ENCODE measurements at places on chromosomes 16 and 17.

- no peak for DNase-seq
These were observed 4.8 kb downstream of the RPA1 start for GRCh38 chr17:1834380-1835149.

DNA sequence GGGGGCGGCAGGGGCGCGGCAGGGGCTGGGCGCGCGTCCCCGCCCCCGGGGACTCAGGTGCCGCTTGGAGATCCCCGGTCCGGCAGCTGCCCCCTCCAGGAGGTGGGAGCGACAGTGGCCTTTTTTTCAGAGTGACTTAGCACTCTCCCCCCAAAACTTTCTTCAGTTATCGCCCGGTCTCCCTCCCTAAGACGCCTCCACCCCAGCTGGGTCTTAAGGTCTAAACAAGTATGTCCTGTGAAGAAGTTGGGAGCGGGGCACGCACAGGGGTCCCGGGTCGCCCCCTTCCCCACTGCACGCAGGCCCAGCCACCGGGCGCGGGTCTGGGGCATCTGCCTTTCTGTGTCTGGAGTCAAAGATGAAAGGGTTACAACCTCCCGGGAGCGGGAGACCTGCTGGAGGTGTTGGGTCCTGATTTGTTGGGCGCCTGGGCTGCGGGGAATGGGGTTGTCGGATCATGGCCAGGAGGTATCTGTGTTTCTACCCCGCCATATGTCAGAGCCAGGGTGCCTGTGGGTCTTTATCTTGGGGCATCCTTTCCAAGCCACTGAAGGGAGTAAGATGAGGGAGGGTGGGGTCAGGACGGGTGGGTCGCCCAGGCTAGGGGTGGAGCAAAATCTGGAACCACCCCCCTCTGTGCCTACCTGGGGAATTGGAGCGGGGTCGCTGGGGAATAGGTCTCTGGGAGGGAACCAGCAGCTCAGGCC, 757 bp downstream of the FMNL1 start:
- no peak for DNase-seq

DNA sequence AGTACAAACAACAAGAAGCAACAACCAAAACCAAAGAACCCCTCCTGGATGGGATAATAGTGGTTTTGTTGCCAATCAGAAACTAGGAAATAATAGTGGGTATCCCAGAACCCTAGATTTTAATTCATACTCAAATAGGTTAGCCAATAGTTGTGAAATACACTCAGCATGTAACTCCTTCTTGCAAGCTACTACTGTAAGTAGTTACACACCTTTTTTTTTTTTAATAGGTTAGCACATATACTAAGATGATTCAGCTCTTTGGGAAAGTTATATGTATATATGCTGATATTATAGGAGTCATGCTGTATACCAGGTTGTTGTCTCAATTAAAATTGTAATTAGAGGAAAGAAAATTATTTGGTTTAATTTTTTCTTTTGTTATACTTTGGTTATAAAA, 92.5 kb upstream of the HAS3 start:
- no peak for DNase-seq

DNA sequence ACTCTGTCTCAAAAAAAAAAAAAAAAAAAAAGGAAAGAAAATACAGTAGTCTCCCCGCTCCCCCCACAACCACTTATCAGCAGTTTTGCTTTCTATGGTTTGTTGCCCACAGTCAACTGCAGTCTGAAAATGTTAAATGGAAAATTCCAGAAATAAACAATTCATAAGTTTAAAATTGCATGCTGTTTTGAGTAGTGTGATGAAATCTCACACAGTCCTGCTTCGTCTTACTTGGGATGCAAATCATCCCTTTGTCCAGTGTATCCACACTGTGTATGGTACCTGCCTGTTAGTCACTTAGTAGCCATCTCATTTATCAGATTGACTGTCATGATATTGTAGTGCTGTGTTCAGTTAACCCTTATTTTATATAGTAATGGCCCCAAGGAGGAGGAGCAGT, 41.5 kb downstream of the NF1 start:
- no peak for DNase-seq

GRCh38 chr17:78844301-78845005, 3.8 kb upstream of the USP36 start:
- DNase-seq, result no peak

GRCh38 chr16:6836766-6837165, 495.9 kb upstream of the RBFOX1 start:
- DNase-seq, result no peak
